ENCODE measurements at places on chromosomes 11 and 22. TPM values are rescaled to one million over a fixed set of nuclear protein-coding genes. Genes with fewer than 3 reads are reported as not detected.

DNA sequence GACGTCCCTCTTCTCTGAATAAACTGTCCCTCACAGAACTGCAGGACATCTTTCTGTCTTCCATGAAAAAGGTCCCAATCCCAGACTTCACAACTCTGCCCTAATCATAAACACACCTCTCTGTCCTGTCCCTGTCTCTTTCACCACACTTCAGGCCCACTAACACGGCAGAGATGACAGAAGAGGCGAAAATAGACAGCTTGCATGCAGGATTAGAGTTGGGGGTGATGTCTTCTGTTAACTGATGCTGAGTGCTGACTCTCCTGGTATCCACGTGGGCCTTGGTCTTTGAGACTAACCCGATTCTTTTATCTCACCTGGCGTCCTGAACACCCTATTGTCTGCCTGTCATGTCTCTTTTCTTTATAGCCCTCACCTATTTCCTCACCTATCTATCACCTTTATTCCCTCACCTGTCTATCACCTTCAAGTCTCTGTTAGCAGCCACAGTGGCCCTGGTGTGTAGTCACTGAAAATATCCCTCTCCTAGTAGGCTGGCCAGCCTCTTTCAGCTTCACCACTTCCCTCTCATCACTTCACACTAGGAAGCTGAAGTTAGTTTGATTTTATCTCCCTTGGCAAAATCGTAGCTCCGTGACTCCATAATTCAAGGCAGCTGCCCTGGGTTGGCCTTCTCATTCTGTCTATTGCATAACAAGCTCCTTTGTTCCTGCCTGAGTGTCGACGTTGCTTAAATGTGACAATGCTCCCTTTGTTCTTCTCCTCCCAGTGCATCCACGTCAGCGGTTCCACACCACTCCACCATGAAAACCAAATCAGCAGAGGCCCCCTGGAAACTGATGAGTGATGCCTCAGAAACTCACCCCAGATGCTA is 30.6 kb upstream of the DRD2 start:
- DNase-seq, result no peak

- no peak for DNase-seq
These were observed 28.6 kb downstream of the SCUBE1 start for GRCh38 chr22:43314611-43315010.

DNA sequence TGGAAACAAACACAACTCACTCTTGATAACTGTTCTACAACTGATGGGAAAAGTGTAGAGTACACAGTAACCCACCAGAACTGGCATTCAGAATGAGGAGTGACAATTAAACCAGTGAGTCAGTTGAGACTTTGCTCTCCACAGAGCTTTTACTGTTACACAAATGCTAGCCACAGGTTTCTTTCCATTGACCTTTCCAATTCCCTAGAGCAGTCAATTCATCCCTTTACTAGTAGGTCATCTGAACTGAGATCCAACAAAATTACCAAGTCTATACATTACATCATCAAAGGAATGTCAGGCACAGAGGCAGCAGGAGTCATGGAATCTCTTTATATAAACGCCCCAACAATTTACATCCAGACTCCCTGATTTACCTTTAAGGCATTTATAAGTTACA is 65.9 kb downstream of the PHF21A start:
- no peak for DNase-seq

- DNase-seq, result no peak
These were observed 50.1 kb downstream of the LRRC32 start for GRCh38 chr11:76620489-76620888.

GRCh38 chr11:1574238-1574932 is 2.3 kb upstream of the DUSP8 start:
- peak; percentile 42 for DNase-seq

GRCh38 chr22:28837640-28838039 is 37.3 kb upstream of the XBP1 start:
- DNase-seq, result no peak

- no peak for DNase-seq
These were observed 4.7 kb downstream of the UCP2 start for GRCh38 chr11:73977856-73978519.

GRCh38 chr11:45354976-45355705 is 69.0 kb upstream of the SYT13 start:
- peak; percentile 88 for DNase-seq

DNA sequence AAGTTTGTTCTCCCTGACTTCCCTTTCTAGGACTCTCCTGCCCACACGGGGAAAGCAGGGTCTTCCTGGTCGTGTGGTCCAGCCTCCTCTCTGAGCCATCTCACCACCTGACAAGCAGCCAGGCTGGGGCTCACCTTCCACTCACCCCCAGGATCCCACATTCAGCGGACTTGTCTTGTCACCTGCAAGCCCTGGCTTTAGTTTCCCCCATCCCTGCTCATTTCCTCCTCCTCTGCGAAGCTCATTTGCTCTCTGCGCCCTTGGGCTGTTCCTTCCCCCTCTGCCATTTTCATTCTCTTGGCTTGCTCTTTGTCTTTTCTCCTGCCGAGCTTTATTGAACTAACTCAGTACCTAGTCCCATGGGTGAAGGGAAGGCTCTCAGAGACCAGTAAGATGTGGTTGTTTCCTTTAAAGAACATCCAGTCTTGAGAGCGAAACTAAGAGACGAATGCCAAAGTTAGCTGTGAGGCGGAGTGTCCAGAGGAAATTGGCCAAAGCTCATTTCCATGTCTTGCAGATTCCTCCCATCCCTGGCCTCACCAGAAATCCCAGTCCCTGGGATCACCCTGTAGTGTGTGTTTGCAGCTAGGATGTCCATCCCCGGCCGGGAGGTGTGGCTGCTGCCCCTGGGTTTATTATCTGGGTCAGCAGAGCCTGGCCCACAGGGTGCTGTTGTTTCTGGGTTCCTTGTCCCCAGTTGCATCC is 2.0 kb downstream of the ST14 start:
- no peak for DNase-seq

DNA sequence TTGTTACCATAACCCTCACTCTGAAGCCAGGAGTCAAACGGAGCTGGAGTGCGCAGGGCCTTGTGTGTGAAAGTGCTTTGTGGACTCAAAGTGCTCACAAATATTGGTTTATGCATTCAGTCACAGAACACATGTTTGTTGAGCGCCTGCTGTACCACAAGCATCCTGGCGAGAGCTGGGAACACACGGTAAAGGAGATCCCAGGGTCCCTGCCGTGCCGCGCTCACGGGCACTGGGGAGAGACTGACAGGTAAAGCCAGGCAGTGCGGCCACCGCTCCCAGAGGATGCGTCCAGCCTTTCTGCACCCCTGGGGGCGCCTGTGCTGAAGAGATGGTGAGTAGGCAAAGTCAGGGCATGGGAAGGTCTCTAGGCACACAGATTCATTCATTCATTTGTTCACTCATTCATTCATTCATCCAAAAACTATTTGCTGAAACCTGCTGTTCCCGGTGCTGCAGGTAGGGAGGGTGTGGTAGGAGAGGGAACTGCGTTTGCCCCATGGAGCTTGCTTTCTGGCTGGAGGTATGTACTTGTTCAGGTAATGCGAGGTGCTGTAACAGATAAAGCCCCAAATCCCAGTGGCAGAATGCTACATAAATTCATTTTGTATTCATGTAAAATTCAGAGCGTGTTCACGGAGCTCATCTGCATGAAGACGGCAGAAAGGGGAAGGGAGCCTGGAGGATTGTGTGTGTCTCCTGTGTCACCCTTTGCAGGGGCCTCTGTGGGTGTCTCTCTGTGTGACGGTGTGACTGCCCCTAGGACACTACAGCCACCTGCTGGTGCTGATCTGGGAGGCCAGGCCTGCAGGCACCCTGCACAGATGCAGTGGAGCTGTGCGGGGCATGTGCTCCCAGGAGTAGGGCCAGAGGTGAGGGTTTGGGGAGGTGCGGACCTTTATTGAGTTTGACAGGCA is 167.0 kb upstream of the B3GAT1 start:
- no peak for DNase-seq

GRCh38 chr11:78669249-78669648 is 94.6 kb upstream of the NARS2 start:
- no peak for DNase-seq

DNA sequence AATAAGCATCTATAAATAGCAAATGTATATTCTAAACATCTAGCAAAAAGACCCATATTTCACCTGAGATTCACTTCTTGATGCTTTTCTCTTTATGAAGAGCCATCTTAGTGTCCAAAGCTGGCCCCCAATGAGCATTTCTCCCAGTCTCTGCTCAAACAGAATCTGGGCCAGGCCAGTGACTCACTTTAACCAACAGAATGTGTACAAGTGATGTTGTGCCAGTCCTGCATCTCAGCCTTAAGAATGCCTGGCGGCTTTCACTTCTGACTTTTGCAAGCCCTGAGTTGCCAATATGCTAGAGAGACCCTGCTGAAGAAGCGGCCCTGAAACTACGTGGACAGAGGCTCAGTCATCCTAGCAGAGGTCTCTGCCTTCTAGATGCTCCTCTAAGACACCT is 6.9 kb upstream of the COPB1 start:
- no peak for DNase-seq

DNA sequence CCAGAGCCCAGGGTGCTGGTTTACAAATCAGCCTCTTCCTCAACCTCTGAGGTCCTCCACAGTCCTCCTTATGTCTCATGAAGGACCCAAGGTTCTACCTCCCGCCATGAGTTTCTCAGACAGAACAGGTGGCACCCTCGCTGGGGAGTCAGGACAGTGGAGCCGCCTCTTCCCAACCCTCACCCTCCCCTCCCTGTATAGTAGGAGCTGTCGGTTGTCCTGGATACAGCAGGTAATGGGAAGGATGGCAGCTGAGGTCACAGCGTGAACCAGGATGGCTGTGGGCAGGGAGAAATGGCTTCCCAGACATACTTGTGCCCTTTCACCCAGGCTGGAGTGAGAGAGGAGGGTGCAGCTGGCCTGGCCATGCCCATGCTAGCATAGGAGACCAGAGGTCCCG is 134.6 kb downstream of the CHST1 start:
- no peak for DNase-seq

APOL2 gene
- total RNA-seq, result 85.4 TPM

CHRNA10 gene
- total RNA-seq, result 3.1 TPM

MUC6 gene
- not detected for total RNA-seq

FIBIN gene
- not detected for total RNA-seq

APOBEC3F gene
- 27.9 TPM for total RNA-seq

RAPSN gene
- total RNA-seq, result 0.50 TPM

CDHR5 gene
- total RNA-seq, result not detected

OR56A1 gene
- total RNA-seq, result not detected

MYBPC3 gene
- total RNA-seq, result not detected

Measured in activated CD4-positive, alpha-beta T cell treated with anti-CD3 and anti-CD28 coated beads, Interleukin-2, amount 10 ng/mL, durations not matched to agents 7 days and 5 days (primary cell).